ENCODE measurements at places on chromosomes 6 and 20.

DNA sequence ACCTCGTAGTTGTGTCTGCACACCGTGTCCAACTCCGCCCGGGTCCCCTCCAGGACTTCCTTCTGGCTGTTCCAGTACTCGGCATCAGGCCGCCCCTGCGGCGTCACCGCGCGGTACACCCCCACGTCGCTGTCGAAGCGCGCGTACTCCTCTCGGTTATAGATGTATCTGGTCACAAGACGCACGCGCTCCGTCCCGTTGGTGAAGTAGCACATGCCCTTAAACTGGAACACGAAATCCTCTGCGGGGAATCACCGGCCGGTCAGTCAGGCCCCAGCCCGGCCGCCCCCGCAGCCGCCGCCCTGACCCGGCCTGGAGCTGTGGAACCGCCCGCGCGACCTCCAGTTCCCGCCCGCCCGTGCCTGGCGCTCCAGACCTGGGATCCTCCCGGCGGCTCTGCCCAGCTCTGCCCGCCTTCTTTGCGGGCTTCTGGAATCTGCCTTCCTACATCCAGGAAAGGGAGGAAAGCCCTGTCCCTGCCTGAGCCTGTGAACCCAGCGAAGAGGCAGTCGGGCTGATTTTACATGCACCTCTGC, 1.6 kb downstream of the HLA-DQB1 start:
- no peak for DNase-seq

DNA sequence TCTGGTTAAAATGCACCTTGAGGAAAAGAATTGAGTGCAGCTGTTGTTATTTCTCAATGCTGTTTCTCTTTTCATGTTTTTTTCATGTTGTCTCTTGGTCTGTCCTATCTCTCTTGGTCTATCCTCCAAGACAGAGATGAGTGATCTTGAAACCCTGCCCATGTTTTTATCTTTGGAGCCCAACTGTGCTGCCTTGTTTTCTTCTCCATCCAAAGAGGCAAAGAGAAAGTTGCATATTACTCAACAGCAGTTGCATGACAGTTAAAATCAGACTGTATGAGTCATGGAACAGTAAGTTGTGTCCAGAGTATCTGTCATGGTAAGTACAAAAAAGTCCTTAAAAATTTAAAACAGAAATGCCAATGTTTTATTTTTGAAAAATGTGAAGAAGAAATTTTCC, 26.2 kb downstream of the BCAS1 start:
- DNase-seq = no peak

DNA sequence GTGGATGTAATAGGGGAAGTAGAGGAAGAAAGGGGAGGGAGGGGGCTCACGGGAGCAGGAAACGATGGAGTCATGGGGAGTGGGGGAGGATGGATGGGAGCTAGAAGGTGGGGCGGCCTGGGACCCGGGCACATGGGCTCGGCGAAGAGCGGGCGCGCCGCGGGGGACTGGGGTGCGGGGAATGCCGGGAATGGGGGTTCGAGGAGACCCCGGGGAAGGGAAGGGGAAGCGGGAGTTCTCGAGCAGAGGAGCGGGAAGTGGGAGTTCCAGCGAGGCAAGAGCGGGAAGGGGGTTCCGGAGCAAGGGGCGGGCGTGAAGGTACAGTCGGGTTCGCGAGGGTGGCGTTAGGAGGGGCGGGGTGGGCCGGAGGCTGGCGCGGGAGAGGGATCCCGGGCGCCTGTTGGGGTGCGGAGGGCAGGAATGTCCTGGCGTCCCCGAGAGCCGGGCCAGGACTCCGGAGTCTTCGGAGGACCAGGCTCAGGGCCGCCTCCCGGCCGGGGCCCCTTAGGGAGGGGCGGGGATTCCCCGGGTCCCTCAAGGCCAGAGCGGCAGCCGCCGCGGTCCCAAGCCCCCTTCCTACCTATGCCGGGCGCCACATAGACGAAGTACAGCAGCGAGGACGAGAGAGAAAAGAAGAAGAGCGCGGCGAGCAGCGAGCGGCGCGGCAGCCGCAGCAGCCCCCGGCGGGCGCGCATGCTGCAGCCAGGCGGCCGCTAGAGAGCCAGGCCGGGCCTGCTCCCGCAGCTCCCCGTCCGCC, 504 bp downstream of the B4GALT5 start:
- DNase-seq = peak; percentile 70

- DNase-seq = no peak
Measured at GRCh38 chr20:1526310-1526709, 31.2 kb downstream of the SIRPD start.

DNA sequence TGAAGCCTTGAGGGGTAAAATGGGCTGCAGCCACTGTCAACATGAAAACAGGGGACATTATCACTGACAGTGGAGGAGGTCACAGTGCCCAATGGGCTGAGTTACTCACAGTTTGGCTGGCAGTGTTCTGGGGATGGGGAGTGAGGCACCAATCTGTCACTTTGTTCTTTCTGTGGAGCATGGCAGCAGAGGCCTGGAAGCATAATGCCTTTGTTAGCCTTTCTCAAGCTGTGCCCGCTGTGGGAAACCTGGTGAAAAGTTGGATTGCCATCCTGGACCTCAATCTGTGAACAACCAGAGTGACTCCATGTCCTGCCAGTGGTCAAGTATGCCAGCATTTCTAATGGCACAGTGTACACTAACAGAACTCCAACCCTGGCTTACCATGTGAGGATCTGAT, 143.6 kb downstream of the OR2B2 start:
- no peak for DNase-seq

GRCh38 chr6:133337308-133337707, 96.2 kb downstream of the EYA4 start:
- no peak for DNase-seq

DNA sequence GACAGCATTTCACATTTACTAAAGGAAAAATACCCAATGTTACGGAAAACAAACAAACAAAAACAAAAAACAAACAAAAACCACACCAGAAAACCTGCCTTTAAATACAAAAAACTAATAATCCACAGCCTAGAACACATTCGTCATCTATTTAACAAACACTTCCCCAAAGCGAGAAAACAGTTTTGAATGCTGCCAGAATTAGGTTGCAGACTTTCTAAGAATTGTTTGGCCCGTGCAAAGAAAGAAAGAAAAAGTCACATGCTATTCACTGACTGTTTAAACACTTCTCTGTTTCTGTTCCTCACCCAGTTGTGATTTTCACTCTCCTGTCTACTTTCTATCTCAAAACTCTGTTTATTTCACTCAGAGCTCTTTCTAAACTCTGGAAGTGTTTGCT, 52.5 kb downstream of the BCAS1 start:
- DNase-seq = no peak

GRCh38 chr6:94052749-94053148, 633.4 kb upstream of the EPHA7 start:
- DNase-seq = no peak

DNA sequence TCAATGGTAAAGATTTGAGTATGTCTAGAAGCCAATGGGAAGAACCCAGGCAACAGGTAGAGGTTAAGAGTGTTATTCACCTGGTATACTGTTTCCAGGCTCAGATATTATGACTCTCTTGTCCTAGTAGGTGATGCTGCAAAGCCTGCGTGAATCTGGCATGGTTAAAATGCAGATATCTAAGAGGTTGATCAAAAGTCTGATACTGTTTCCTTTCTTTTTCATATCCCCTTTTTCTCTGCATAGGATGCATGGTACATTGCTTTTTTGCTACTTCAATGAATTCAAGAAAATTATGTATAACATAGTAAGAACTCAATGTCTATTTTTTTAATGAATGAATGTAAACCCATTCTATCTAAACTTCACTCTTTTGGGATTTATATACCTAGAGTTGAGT, 284.3 kb upstream of the KHDRBS2 start:
- DNase-seq = no peak

Data from NCI-H1092 treated with DMSO at 0.1 percent for 48 hours (cell line).